Thoracic aorta (tissue), 2 donors: ENCODE measurements at places on chromosomes 3 and 15.

DNA sequence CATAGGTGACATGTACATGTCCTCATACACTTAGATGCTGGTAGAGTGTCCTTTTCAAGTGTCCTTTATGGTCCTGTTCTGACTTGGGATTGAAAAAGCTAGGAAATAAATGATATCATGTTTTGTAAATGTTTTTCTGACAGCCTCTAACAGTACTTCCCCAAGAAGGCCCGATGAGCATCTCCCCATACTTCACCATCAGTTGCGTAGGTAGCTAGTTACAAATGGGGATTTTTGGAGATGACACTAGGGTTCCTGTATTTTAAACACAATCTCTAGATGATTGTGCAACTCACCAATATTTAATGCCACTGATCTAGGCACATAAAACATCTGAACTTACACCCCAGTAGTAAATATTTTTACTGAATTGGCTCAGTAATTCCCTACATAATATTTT is 27.8 kb downstream of the SLC25A26 start:
- no peak for DNase-seq

GRCh38 chr3:143806038-143806437 is 42.2 kb downstream of the SLC9A9 start:
- no peak for DNase-seq

DNA sequence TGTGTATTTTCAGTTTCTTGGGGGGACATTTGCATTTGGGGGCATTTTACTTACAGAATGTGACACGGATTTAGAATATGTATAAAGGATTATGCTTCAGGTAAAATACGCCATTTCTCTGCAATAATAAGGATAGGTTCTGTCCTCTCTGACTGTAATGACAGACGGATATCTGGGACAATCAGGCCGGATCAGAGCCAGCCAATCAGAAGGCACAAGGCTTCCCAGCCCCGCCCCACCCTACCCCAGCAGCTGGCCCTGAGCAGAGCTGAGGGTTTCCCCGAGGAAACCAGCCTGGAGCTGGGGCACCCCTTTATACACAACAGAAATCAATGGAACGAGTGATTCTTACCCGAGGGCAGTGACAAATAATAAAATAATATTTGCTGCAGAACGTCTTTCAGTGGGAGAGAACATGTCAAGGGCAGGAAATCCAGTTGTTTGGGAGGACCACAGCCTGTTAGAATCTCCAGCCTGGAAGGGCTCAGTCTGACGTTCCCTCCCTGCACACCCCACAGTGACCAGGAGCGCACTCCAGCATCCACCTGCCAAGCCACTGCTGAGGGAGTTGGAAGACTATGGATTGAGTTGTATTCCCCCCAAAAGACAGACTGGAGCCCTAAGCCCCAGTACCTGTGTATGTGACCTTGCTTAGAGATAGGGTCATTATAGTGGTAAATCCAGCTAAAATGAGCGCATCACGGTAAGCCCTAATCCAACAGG is 30.3 kb upstream of the SEC13 start:
- DNase-seq, result no peak

GRCh38 chr15:32843219-32843815 is 125.5 kb downstream of the GREM1 start:
- no peak for DNase-seq

GRCh38 chr15:86595741-86596140 is 516.1 kb downstream of the AGBL1 start:
- no peak for DNase-seq

DNA sequence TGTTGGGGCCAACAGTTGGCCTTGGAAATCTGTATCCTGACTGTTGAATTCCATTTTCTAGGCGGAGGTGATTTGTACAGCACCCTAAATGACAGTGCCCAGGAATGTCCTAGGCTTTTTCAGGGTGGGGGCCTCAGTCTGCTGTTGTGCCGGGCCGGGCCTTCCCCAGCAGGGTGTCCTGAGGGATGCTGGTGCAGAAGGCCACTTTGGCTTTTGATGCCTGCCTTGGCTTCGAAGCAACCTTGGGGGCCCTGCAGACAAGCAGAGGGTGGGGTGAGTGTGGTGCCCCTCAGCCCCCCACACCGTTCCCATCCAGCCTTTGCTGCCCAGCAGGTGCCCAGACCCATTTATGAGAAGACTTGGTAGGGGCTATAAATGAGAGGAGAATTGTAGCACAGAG is 33.0 kb downstream of the SYNM start:
- no peak for DNase-seq

DNA sequence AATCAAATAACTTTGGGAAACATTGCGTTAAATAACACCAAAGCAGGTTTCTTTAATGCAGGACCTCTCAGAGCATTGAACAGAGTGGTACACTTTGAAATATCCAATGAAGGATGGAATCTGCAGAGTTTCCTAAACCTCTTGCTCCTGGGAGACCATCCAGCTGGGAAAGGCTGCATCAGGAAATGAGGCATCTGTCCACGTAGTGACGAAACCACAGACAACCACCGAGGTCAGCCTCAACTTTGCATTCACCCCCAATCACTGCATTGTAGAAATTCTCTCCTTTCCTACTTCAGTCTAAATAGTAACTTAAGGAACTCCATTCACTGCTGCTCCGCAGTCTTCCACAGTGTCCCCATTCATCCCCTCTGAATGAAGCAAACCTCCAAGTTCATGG is 41.5 kb upstream of the CDV3 start:
- DNase-seq, result no peak

DNA sequence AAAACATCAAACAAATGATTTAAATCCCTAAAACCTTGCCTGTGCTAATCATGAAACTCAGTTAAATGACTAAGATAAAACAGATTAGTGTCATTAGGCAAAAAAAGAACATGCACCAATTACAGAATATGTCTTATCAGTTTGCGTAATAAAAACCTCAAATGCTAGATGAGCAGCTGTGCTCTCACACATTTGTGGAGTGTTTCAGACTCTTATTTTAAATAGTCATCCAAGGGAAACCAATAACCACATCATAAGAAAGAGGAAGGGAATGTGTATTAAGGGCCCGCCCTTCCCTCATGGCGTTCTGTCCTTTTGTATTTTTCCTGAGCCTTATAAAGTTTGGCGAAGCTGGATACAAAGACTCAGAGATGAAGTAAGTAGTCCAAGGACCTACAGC is 6.6 kb downstream of the SAMMSON start:
- no peak for DNase-seq

DNA sequence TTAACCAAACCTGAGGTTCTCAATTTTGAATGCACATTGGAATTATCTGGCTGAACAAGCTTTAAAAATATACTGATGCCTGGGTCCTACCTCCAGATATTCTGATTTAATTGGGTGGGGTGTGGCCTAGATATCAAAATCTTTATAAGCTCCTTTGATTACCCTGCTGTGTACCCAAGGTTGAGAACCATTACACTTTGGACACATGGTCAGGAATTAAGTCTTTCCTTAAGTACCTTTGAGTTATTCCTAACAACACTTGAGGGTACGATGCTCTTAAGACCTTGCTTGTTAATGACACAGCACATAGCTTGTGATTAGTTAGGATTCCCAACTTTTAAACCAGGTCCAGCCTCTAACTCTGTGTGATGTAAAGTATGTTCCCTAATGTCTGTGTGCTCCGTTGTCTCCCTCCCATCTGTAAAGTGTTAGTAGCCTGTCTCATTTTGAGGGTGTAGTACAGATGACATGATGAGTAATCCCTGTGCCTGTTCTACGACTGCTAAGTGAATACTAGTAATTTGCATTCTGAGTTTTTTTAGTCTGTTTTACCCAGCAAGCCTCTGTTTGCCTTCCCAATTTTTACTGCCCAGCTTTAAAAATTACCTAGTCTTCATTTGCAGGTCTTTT is 154.9 kb downstream of the KLHL25 start:
- DNase-seq, result no peak

- no peak for DNase-seq
Measured at GRCh38 chr3:179768080-179768479, 115.2 kb downstream of the USP13 start.

DNA sequence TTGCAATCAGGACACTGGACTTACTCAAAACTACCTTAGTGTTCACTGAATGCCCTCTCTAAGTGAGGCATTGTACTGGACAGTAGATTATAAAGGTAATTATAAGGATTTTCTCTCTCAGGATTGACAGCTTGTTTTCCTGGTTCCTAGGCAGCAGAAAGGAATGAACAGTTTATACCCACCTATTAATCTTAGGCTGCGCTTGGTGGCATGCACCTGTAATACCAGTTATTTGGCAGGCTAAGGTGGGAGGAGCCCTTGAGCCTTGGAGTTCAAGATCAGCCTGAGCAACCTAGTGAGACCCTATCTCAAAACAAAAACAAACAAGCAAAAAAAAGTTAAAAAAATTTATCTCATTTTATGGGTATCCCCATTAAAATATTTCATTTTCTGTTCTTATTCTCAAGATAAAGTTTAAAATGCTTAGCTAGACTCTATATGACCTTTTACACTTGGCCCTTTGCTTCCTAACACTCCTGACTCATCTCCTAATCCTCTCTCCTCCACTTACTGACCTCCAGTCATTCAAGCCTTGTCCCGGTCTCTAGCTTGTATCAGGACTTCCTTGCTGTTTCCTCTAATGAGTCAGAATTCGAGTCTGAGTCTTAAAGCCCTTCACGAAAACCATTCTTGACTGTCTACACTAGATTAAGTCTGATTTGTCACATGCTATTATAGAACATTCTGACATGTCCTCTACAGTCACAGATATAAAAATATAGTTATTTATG is 348.6 kb downstream of the NLGN1 start:
- DNase-seq, result no peak

- DNase-seq, result no peak
Measured at GRCh38 chr3:178043084-178043483, 493.2 kb upstream of the KCNMB2 start.

DNA sequence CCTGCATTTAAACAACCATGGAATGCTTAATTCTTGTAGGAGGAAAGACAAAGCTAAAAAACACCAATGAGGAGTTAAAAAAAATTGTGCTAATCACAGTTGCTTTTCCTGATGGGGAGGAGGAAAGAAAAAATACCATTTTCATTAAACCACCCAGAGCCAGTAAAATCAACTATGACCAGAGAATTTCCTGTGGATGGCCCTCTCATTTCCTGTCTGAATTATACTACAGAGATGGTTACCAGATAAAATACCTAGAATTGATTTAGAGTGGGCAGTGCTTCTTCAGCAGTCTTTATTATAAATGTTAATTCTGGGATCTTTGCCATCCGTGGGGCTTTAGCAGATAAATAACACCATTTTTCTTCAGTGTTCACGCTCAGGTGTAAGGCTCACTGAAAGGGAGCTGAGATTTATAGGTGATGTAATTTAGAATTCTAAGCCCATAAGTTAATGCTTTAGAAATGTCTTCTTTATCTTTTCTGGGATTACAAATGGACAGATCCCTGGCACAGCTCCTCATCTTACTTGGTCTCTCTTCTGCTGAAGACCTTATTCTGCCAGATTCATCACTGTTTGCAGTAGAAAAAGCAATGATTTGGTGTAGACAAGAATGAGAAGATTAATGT is 37.9 kb downstream of the RETNLB start:
- no peak for DNase-seq

- no peak for DNase-seq
Measured at GRCh38 chr15:59892985-59893384, 111.1 kb upstream of the FOXB1 start.

DNA sequence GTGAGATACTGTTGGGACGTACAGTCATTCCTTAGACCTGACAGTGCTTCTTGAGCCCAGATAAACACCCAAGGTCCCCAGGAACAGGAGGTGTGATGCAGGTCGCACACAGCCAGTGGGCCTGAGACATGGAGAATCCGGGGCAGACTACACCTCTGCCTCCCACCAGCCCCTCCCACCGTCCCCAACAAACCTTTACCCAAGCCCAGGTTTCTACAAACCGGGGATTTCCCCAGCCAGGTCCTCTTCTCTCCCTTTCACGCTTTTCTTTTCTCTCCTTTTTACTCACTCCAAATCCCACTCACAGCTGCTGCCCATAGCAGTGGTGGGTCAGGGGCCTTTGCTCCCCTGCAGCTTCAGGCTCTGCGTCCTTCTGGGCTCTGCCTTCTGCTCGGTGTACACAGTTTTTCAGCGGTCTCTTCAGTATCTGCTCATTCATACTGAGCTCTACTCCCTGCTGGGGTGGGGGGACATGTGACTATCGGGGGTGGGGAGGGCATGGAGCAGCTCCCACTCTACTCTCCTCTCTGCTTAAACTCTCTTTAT is 4.8 kb upstream of the PCSK6 start:
- no peak for DNase-seq

- no peak for DNase-seq
Measured at GRCh38 chr3:195822131-195822696, 10.5 kb upstream of the MUC4 start.

DNA sequence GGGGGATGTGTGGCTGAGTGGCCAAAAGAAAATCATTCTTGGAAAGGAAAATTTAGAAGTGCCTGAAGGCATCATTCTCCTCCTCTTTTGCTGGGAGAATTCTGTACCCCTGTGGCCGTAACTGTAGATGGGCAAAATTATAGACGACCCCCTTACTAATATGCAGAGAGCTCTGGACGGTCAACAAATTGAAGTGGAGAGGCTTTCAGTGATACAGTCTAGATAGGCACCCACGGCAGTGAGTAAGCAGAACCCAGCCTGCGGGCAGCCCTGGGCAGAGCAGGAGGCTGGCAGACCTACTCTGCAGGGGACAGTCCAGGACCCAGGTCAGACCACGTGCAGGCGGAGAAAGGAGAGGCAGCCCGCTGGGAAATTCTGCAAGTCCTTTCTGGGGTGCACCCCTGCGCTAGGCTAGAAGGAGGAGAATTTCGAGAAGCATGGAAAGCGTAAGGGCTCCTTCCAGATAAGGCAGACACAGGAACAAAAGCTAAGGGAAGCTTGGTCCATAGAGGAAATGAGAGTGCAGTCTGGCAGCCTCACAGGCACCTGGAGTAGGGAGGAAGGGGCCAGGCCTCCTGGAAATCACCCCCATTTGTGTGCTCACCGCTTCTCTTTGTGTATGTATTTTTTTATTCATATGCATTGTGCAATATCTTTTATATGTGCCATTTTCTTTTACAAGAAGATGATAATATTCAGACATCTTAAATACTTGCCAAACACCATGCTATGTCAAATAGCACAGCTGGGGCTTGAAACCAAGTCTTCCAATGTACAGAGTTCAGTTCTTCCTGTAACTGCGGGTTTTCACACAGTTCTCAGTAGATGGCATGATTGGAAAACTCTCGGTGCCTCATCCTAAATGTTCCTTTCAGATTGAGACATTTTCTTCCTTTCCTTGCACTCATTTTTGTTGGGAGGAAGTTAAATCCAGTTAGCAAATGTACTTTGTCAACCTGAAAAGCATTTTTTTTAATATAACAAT is 40.2 kb downstream of the LRRK1 start:
- no peak for DNase-seq
